GM23338 (cell line): ENCODE measurements at places on chromosomes 5 and 9.

DNA sequence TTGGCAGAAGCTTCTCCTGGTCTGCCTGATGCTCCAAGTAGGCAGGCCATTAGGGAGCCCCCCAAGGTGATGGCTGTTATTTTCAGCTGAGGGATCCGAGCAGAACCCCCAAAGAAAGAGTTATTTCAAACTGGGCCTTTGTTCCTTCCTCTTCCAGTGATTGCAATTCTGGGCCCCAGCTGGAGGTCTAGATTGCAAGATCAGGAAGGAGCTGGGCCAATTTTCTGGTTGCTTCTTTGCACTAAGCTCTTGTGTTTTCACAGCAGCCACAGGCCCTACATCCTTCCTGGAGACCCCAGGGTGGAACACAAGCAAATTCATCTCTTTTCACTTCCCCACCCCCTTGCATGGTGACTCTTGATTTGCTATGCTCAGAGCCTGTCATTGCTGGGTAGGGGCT is 215.0 kb downstream of the SEMA6A start:
- no peak for DNase-seq

- no peak for DNase-seq
These were observed 39.0 kb downstream of the ERGIC1 start for GRCh38 chr5:172872997-172873491.

DNA sequence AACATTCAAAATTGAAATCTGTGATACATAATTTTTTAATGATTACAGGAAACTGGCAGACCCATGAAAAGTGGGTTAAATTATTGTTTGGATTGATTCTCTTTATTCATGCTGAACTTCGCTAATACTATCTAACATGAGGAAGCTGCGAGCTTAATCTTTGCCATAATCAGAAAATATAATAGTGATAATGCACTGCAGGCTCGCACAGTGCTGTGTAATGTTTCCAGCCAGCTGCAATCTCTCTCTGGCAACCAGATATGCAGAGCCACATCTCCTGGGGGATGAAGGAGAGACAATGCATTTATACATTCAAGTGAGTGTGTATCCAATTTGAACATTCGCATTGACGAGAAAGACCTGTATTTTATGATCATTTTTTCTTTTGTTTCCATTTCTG is 669.7 kb upstream of the RGMB start:
- DNase-seq, result no peak

GRCh38 chr5:1123418-1124147 is 11.7 kb upstream of the SLC12A7 start:
- no peak for DNase-seq

GRCh38 chr9:117487555-117488175 is 72.8 kb upstream of the ASTN2 start:
- DNase-seq, result peak; percentile 90

GRCh38 chr9:84379740-84380139 is 39.2 kb upstream of the SLC28A3 start:
- DNase-seq, result no peak

- no peak for DNase-seq
These were observed 9.2 kb downstream of the PTPN3 start for GRCh38 chr9:109488791-109489492.

- DNase-seq, result no peak
These were observed 24.0 kb upstream of the UBE2QL1 start for GRCh38 chr5:6424700-6425099.

DNA sequence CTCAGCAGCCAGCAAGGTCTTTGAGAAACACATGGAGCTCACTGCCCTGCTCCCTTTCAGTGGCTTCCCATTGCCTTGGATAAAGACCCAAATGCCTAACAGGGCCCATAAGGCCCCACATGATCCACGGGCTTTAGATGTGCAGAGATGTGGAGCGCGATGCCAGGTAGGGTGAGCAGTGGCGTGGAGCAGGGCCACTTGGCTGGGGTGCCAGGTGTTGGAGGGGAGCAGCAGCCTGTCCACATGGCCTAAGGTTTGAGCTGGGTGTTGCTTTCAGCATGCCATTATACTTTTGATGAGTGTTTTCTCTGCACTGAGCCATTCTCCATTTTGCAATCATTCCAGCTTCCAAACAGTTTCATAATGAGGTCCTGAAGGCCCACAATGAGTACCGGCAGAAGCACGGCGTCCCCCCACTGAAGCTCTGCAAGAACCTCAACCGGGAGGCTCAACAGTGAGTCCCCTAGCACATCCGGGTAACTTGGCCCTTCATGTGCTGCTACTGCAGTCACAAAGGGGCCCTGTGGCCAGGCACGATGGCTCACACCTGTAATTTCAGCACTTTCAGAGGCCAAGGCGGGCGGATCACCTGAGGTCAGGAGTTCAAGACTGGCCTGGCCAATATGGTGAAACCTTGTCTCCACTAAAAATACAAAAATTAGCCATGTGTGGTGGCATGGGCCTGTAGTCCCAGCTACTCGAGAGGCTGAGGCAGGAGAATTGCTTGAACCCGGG is 11.1 kb downstream of the GLIPR2 start:
- DNase-seq, result no peak

GRCh38 chr5:67193439-67193807 is 3.2 kb downstream of the CD180 start:
- DNase-seq, result no peak

DNA sequence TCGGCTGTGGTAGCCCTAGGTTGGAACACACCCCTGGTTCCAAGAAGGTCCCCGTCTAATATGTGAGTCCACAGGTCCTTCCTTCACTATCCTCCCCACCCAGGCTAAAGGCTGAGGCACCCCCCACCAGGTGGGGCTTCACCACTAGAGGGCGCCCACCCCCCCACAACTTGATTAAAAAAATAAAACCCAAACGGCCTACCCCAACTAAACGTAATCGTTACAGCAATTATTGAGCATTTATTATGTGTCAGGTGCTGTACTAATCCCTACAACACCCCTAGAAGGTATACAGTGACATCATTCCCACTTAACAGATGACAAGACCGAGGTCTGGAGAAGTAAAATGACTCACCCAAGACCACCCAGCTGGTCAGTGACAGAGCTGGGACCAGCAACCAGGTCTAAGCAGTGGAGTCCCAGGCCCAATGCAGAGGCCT is 65.0 kb downstream of the FGF18 start:
- DNase-seq, result peak; percentile 54

GRCh38 chr9:129209109-129209508 is 31.0 kb upstream of the IER5L start:
- peak; percentile 62 for DNase-seq

DNA sequence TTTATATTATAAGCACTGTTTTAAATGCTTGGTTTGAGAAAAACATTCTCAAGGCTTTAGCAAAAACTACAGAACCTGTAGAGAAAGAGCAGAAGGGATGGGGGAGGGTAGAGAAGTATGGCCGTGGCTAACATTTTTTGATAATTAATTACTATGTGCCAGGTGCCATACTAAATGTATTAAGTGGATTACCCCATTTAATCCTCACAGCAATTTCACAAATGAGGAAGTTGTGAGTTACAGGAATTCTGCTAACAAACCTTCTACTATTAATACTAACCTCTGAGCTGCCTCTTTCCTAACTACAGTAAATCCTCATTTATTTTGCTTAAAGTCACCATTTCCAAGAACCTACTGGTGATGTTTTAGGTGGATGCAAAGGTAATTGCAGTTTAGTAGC is 157.9 kb downstream of the RNF180 start:
- no peak for DNase-seq
